ENCODE measurements at places on chromosomes 13 and 19.

GRCh38 chr19:4589579-4590410 is 30.3 kb upstream of the SEMA6B start:
- no peak for DNase-seq

DNA sequence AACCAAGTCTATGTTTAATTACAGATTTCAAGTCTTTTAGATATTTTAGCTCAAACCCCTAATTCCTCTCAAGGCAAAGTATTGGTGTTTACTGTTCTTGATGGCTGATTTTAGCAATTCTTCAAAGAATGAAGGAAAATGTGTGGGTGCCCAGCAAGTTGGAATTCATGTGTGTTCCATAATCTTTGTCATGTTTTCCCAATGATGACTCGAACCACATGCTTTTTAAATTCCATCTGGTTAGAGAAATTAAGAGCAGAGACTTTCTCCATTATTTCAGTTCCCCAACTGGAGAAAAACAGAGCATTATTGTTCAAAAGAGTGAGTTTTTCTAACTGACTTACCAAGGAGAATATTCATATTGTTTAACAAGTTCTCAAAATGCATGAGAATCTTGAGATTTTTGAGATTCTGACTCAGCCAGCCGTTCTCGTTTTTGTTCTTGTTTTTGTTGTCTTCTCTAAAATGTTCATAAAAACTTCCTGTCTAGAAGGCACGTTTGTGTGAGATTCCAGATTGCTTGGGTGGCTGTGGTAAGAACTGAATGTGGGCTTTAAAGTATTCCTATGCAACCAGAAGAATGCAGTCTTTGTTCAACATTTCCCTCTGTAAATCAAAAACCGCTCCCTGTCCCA is 404.7 kb downstream of the IRS2 start:
- DNase-seq: no peak

- DNase-seq: no peak
Measured at GRCh38 chr19:15551293-15552004, 43.1 kb downstream of the CYP4F22 start.

DNA sequence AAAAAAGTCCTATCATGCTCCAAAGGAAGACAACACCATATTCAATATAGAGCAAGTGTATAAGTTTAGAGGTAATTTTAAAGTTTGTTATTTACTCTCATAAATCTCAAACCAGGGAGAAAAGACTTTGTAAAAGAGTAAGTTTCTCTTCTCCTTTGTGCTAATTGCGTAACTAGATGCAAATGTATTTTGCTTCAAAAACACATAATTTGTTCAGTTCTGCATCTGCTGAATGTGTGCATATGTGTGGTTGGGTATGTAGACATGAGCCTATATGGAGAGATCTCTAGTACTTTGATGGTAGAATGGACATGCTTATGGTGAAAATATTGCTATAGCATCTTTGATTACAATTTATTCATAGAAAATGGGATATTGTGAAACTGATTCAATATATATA is 17.8 kb upstream of the MIR17HG start:
- no peak for DNase-seq

DNA sequence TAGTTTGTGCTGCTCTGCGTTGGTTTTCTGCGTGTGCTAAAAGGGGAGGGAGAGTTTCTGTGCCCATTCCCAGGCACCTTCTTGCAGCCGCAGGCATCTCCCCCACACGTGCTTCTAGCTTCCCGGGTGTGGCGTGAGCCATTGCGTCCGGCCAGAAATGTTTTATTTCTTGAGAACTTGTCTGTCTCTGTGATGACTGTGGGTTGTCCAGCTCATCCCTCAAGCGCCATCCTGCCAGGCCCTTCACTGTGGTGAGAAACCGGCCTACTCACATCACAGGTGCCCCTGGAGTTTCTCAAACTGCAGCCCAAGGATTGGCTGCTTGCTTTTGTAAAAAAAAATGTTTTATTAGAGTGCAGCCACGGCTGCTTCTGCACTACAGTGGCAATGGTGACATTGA is 24.2 kb downstream of the EPN1 start:
- no peak for DNase-seq

GRCh38 chr13:74575729-74576125 is 441.5 kb upstream of the KLF12 start:
- DNase-seq: no peak

- DNase-seq: no peak
Measured at GRCh38 chr13:85592211-85592610, 207.0 kb downstream of the SLITRK6 start.

DNA sequence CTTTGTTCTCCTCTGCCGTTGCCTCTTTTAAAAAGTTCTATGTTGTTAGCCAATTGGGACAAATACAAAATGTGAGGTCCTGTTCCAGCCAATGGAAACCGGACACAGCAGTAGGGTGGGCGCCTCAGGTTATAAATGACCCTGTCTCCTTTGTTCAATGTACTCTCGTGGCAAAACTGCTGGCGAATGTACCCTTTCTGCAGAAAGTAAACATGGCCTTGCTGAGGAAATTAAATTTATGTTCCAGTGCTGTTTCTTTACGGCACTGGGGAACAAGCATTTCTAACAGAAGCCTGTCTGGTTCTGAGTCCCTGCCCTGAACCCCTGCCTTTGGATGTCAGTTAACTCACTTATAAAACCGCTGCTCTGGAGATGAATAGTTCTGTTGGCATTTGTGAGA is 140.7 kb downstream of the PCCA start:
- DNase-seq: no peak

DNA sequence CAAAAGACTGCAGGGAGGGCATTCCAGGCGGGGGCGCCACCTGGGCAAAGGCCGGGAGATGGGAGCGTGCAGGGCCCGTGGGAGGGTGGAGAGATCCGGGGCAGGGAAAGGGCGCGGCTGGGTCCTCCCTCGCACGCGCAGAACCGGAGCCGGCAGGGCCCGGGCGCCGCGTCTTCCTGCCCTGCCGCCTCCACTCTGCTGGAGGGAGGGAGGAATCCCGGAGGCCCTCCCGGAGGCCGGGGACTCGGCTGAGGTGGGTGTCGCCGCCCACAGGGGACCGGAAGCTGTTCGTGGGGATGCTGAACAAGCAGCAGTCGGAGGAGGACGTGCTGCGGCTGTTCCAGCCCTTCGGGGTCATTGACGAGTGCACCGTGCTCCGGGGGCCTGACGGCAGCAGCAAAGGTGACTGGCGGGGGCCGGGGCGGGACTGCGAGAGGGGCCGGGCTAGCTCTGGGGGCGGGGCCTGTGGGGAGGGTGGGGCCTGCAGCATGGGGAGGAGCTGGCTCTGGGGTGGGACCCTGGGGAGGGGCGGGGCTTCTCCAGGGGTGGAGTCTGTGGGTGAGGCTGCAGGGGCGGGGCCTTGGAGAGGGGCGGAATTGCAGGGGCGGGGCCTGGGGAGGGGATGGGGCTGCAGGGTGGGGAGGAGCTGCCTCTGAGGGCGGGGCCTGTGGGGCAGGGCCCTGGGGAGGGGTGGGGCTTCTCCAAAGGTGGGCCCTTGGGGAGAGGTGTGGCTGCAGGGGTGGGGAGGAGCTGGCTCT is 51.3 kb downstream of the CELF5 start:
- no peak for DNase-seq

GRCh38 chr13:40460116-40460515 is 206.3 kb downstream of the FOXO1 start:
- no peak for DNase-seq
